ENCODE measurements at places on chromosomes 12 and 14. TPM values are rescaled to one million over a fixed set of nuclear protein-coding genes. Genes with fewer than 3 reads are reported as not detected.

GRCh38 chr12:124170760-124171159, 124.1 kb upstream of the RFLNA start:
- DNase-seq = no peak

- DNase-seq = no peak
Measured at GRCh38 chr12:6020930-6021329, 75.9 kb upstream of the ANO2 start.

DNA sequence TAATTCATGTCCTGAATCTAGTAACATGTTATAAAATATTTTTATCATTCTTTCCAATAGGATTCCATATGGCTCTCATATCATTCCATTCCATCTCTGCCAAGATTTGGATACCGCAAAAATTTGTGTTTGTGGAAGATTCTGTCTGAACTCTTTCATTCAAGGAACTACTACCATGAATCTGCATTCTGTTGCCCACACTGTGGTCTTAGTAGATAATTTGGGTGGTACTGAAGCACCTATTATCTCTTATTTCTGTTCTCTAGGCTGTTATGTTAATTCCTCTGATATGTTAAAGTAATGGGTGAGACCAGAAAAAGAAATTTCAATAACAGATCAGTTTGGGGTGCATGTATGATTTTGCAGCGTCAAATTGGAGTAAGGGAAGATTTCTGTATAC, 6.2 kb downstream of the RPL36AL start:
- DNase-seq = no peak

DNA sequence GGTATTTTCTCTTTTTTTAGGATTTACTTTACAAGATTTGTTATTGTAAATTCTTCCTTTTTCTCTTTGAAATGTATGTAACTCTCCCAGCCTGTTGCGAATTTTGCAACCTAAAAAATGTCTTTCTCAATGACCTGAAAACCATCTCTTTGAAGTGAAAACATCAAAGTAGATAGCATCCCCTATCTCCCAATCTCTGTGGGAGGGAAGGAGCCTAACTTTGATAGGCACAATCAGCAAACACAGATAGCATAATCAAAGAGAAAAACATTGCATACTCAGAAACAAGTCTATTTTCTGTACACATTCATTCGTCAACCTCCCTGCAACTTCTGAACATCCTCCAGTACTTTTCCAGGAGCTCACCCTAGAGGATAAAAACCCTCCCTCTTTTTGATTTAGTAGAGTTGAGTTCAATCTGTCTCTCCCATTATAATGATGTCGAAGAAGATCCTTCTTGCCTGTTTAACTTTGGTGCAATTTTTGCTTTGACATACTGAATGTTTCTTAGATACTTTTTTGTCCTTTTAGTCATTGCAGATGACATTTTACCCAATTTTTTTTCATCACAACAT, 849.2 kb upstream of the LRFN5 start:
- no peak for DNase-seq

GRCh38 chr12:11677093-11677492, 27.6 kb downstream of the ETV6 start:
- no peak for DNase-seq

- DNase-seq = no peak
Measured at GRCh38 chr12:49462083-49462744, 76.6 kb upstream of the KCNH3 start.

- DNase-seq = no peak
Measured at GRCh38 chr12:92105676-92106075, 40.0 kb downstream of the BTG1 start.

DNA sequence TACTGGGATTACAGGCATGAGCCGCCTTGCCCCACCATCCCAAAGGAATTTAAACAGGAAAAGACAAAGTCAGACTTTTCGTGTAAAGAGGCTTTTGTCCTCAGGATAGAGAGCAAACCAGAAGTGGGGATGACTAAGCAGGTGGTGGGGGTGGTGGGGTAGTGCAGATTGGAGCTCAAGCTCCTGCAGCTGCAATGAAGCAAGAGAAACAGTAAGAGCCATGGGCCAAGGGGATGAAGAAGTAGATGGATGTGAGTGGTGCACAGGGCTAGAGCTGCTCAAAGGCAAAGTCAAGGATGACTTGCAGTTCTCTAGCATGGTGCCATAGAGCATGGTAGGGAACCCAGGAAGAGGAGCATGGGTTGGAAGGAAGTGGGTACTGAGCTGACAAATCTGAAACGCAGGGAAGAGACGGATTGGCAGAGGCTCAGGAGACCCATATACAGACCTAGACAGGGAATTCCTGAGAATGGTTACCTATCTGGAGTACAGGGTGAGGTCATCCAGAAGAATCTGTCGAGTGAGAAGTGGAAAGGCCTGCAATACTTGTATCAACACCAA, 11.4 kb upstream of the RNF34 start:
- no peak for DNase-seq

DNA sequence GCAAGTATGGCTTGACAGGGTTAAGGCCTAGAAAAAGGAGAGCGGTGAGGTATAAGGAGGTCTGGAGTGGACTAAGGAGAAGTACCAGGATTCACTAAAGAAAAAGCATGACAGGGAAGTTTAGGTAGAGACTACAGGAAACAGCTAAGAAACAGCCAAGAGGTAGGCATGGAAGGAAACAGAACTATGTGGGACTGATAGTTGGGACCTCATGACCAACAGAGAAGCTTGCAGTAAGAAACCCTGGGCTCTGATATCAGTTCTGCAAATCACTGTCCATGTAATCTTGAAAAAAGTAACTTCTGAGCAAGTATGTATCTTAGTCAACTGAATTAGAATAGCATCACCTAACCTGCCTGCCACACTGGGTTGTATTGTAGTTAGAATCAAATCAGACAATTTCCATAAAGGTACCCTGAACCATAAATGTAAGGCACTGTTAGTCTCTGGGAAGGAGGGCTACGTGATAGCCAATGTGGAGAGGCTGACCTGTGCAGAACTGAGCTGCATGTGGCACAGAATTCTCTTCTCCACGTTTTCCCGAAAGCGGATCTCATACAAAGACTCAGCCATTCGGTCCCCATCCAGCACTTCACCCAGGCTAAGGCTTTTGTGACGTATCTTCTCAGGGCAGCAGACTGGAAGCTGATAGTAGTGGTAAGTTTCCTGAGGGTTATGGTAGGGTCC, 912 bp downstream of the TM9SF1 start:
- DNase-seq = no peak

DNA sequence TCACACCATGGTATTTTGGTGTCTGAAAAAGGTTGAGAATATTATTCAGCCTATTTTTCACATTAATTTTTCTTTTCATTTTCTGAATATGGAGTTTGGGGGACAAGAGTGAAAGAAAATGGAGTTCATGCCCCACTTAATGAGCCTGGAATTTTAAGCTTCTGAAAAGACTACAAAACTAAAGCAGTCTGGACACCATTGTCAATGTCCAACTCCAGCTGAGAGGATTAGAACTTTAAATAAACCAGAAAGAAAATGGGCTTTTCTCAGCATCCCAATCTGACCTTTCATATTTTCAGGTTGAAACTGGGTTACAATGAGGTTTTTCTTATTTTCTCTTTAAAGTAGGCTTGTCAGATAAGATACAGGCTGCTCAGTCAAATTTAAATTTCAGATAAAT, 207.7 kb downstream of the SLC6A15 start:
- DNase-seq = no peak

GRCh38 chr14:89849931-89850330, 104.6 kb downstream of the EFCAB11 start:
- DNase-seq = no peak

DNA sequence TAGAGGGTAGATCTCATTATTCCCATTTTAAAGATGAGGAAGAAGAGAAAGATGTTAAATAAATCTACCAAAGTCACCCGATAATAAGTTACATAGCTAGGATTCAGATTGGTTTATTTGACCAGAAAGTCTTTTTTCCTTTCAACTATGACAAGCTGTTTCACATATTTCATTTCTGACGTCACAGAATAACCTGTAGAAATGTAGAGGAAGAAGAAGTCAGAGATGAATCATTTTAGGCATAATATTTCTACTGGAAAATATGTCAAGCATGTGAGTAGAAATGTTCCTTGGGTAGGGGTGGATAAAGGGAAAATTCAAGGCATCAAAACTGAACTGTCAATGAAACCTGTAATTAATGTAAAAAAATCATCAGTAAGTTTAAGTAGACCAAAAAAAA, 107.0 kb downstream of the MGST1 start:
- no peak for DNase-seq

DNA sequence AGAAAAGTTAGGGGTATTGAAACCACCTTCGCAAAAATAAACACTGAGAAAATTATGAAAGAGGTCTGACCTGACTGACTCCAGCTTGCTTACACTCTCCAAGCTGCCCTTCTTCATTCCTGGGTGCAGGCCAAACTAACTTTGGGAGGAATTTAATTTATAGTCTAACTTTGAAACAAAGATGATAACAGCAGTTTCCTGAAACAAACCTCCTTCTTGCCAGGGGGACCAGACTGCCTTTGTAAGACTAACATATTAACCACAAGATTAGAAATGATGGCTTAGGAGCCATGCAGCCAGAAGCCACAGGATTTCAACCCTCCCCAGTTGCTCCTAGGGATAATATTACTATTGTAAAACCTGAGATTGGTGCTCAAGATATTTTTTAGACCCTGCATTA, 13.8 kb upstream of the EEA1 start:
- no peak for DNase-seq

GRCh38 chr14:22422238-22422637, 166.8 kb downstream of the DAD1 start:
- no peak for DNase-seq

- no peak for DNase-seq
Measured at GRCh38 chr12:3432176-3432742, 58.7 kb upstream of the PRMT8 start.

DNA sequence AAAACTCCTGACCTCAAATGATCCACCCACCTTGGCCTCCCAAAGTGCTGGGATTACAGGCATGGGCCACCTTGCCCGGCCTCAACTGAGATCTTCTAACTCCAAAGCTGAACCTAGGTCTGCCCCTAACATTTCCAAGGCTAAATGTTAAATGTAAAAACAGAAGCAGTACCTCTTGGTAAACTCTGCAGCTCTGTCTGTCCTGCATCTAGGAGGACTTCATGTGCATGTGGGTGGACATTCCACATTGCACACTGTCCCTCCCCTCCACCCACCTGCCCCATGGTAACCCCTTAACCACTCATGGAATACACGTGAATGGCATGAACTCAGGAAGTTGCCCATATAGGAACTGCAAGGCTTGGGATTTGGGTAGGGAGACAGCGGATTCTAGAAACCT, 33.1 kb downstream of the SNX6 start:
- DNase-seq = no peak

- no peak for DNase-seq
Measured at GRCh38 chr14:46323404-46323762, 328.2 kb downstream of the RPL10L start.

- no peak for DNase-seq
Measured at GRCh38 chr12:66667906-66668305, 11.0 kb downstream of the GRIP1 start.

GRCh38 chr12:71721783-71722505, 32.7 kb upstream of the RAB21 start:
- DNase-seq = no peak

GRCh38 chr12:99804715-99805114, 157.2 kb downstream of the GARIN6 start:
- no peak for DNase-seq

- DNase-seq = no peak
Measured at GRCh38 chr14:90518069-90518940, 121.5 kb downstream of the CALM1 start.

DNA sequence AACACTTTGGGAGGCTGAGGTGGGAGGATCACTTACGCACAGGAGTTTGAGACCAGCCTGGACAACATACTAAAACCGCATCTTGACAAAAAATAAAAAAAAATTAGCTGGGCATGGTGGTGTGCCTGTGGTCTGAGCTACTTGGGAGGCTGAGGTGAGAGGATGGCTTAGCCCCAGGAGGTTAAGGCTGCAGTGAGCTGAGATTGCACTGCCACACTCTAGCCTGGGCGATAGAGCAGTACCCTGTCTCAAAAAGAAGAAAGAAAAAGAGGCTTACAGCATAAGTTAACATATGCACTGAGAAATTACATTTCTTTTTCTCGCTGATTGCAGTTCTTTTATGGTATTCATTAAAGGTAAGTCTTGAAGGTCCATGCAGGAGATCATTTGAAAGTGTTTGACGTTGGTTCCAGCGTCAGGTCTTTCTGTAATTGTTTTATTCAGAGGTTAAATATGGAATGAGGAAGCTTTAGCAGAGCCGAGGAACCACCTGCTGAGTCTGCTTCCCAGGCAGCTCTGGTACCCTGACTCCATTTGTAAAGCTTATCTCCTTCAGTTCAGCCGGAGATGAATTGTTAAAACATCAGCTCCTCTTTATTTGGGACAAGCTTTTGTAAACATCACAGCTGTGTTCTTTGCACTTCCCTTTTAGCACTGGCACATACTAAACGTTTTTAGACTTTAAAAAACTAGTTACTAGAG, 18.5 kb downstream of the SFSWAP start:
- DNase-seq = no peak

GRCh38 chr12:68573406-68573805, 37.3 kb upstream of the RAP1B start:
- no peak for DNase-seq

Gene SYCP3
- 0.26 TPM for total RNA-seq

Gene ENDOU
- total RNA-seq = not detected

Gene ADAMTS20
- total RNA-seq = not detected

Gene TMPO
- total RNA-seq = 101 TPM

Gene HOXC10
- total RNA-seq = not detected

Gene PTGR2
- 3.4 TPM for total RNA-seq

Gene SDR9C7
- not detected for total RNA-seq

Gene RILPL2
- 6.0 TPM for total RNA-seq

Gene PPP4R4
- total RNA-seq = 1.3 TPM

Gene FERMT2
- total RNA-seq = 0.35 TPM

Gene ZC2HC1C
- not detected for total RNA-seq

Gene NEUROD4
- total RNA-seq = not detected

Gene DEPDC4
- not detected for total RNA-seq

Gene FAM186B
- not detected for total RNA-seq

Gene GUCY2C
- total RNA-seq = not detected

Gene PTGDR
- 5.2 TPM for total RNA-seq

Gene KRT71
- not detected for total RNA-seq

Gene PNMA1
- 57.9 TPM for total RNA-seq

Gene STXBP6
- total RNA-seq = not detected

Gene TAS2R19
- 1.4 TPM for total RNA-seq

Gene DPY19L2
- total RNA-seq = 3.8 TPM

Gene WNT1
- 1.5 TPM for total RNA-seq

Data from T-cell (primary cell).